ENCODE measurements at places on chromosomes 3 and 15.

DNA sequence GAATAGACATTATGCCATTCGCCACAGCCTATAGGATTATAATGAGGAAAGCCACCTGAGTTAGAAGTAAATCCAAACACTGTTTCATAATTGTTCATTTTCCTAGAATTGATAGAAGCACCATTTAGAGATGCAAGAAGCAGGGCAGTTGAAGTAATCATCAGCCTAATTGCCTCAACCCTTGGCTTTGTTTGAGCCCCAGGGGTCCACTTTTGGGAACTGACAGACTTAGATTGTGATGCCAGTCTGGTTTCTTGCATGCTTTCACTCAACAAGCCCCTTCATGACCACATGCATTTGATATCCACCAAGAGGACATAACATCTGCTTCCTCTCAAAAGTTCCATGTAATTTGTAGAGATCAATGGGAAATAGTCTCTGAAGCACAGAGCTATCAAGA is 97.2 kb upstream of the COL8A1 start:
- no peak for DNase-seq

GRCh38 chr3:126544596-126545281 is 14.0 kb downstream of the C3orf22 start:
- no peak for DNase-seq

DNA sequence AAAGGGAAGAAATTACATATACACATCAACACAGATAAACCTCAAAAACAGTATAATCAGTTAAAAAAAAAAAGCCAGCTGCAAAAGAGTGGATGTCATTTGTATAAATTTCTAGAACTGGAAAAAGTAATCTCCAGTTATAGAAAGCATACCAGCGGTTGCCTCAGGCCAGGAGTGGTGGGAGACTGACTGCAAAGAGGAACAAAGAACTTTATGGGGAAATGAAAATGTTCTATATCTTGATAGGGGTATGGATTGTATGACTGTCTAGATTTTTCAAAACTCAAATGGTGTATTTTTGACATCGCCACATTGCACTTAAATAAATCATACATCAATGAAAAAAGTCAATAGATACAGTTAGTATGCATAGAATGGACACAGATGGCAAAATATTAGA is 241.6 kb downstream of the SCAPER start:
- DNase-seq = no peak

DNA sequence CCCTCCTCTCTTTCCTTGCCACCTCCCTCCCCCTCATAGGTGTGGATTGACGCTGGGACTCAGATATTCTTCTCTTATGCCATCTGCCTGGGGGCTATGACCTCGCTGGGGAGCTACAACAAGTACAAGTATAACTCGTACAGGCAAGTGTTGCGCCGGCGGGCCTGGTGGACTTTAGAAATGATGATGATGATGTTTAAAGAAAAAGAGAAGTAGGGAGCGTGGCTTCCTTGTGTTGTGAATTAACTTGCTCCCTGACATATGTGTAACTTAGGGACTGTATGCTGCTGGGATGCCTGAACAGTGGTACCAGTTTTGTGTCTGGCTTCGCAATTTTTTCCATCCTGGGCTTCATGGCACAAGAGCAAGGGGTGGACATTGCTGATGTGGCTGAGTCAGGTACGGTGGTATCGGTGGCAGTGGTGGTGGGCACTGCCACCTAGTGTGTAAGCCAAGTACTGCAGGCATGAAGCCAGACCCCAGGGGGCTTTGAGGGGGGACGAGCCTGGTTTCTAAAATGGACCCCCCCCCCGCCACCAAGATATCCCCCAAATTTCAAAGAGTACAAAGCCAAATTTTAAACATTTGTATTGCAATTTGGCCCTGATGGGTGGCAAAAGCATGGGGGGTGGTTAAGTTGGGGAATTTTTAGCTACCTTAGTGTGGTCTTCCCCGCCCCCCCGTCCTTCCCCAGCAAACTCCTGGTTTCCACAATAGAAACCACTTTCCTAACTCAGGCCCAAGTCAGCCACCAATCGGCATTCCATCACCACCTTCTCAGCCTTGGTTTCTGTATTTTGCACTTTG is 65.6 kb downstream of the SLC6A6 start:
- peak; percentile 77 for DNase-seq

- DNase-seq = no peak
Observed at GRCh38 chr3:98972155-98972554, 70.7 kb upstream of the DCBLD2 start.

DNA sequence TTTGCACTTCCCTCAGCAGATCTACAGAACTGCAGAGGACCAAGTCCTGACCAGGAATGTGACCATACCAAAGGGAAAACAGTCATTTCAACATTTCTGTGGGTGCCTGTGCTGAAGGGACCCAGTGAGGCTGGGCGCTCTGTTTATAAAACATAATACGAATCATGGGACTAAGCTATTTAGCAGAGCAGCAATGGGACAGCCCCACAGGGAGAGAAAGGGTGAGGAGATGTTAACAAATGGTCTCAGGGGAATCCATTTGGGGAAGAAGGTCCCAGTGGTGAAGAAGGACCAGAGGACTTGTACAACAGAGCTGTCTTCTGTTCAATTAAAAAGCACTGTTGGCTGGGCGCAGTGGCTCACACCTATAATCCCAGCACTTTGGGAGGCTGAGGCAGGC is 1025.4 kb downstream of the FHIT start:
- DNase-seq = no peak

GRCh38 chr3:179948740-179949139 is 88.0 kb downstream of the PEX5L start:
- no peak for DNase-seq

DNA sequence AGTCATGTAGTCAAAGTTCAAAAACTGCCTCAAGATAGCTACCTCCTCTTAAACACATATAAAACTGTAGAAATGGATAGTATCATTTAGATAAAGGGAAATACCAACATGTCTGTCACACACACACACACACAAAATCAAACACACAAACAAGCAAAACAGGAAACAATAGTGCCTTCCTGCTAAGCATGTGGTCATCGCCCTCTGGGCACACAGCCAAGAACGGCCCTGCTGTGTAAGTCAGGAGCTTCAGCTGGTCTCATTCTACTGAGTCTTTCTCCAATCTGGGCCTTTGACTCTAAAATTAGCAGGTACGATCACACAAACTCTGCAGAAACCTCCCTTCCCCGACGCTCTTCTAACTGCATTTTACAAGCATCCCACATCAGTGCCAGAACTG is 272.2 kb upstream of the CHRNA7 start:
- no peak for DNase-seq

GRCh38 chr15:55959744-55960447 is 33.5 kb downstream of the NEDD4 start:
- no peak for DNase-seq

DNA sequence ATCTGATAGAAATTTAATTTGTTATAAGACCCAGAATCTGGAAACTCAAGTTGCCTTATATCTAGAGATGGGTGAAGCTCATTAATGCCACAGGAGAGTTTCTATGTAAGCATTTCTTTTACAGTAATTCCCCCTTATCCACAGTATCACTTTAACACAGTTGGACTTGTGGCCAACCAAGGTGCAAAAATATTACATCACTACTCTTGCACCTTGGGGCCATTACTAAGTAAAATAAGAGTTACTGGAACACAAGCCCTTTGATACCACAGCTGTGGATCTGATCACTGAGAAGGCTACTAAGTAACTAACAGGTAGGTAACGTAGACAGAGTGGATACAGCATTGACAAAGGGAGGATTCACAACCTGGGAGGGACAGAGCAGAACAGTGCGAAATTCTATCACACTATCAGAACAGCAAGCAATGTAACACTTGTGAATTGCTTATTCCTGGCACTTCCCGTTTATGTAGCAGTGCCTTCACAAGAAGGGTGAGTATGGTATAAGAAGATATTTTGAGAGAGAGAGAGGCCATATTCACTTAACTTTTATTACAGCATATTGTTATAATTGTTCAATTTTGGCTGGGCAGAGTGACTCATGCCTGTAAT is 33.9 kb upstream of the TOPBP1 start:
- DNase-seq = no peak

GRCh38 chr3:195195321-195196209 is 75.4 kb downstream of the XXYLT1 start:
- no peak for DNase-seq

- DNase-seq = no peak
Observed at GRCh38 chr15:25954398-25954797, 91.3 kb upstream of the ATP10A start.

- DNase-seq = peak; percentile 74
Observed at GRCh38 chr15:40338041-40338657, 2.6 kb downstream of the CCDC9B start.

- DNase-seq = no peak
Observed at GRCh38 chr3:14933820-14934425, 13.5 kb upstream of the NR2C2 start.

GRCh38 chr3:113141543-113141942 is 69.8 kb upstream of the BOC start:
- no peak for DNase-seq

GRCh38 chr3:133457465-133458067 is 57.7 kb downstream of the BFSP2 start:
- no peak for DNase-seq

- DNase-seq = peak; percentile 70
Observed at GRCh38 chr3:39166134-39166710, 12.8 kb upstream of the CSRNP1 start.

DNA sequence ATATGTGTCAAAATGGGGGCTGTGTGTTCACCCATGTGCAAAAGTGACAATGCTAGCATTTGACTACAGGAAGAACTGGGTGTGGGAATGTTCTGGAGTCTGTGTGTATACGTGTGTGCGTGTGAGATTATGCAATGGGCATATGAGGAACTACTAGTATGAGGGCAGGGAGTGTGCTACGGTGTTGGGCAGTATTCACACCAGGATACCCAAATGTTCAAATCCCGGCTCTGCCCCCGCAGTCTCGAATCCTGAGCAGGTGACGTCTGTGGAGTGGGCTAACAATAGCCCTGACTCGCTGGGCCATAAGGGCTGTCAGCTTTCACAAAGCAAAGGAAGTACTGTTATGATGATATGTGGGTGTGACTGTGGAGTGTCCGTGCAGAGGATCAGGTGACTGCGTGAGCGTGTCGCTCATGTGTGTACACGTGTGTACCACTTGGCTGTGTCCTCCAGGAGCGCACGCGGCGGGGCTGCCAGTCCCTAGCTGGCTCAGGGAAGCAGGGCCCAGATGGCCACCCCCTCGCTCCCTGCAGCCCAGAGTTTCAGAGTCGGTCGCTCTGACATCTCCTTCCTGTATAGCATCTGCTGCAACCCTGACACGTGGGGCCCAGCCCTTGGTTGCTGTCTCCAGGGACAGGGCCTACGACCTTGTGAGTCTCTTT is 27.2 kb downstream of the IQSEC1 start:
- no peak for DNase-seq

DNA sequence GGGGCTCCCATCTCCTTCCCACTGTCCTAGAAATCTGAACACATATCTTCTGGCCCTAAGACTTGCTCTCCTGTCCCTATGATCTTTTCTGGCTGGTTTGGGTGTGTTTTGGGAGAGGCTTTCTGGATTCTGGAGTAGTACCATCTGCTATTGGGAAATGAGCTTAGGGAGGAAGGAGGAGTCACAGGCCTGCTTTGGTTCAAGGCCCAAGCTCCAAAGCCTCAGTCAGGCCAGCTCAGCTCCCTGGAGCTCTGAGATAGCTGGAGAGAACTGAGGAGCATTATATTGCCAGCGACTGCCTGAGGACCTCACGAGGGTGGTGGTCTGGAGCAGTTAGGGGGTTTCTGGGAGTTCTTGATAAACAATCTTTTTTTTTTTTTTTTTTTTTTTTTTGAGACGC is 18.7 kb downstream of the RASGRF1 start:
- no peak for DNase-seq

DNA sequence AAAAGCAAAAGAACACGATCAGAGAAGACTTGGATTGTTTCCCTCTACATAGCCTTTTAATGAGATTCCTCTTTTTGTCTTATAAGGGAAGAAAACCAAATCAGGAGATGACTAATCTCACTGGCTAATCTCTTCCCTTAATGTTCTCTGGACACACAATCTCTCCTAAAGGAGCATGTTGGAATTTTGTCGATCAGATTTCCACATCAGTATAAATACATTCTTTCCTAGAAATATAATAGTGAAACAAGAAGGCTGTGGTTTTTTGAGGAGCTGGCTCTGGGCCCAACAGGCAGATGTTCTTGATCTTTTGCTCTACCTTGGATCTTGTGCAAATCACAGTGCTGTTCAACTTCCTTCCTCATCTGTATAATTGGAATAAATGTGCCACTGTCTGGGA is 94.0 kb downstream of the GTPBP8 start:
- peak; percentile 18 for DNase-seq

GRCh38 chr15:33592864-33593263 is 282.1 kb downstream of the RYR3 start:
- no peak for DNase-seq

GRCh38 chr3:194095464-194095863 is 40.5 kb upstream of the HES1 start:
- no peak for DNase-seq

DNA sequence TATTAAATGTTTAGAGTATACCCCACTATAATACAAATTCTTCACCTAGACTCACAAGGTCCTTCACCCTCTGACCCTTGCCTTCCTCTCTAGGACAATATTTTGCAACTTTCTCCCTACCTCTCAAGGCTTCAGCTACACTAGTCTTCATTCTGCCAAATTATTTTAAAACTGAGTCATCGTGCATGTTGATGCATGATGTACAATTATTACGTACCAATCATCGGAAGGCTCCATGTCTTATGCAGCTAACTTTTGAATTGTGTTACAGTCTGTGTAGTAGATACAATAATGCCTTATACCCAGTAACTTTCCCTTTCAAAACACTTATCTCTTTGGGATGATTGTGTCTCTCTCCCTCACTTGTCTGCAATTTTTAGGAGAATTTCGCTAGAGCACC is 98.5 kb upstream of the ROBO2 start:
- no peak for DNase-seq

- no peak for DNase-seq
Observed at GRCh38 chr3:55555873-55556618, 68.9 kb upstream of the WNT5A start.

DNA sequence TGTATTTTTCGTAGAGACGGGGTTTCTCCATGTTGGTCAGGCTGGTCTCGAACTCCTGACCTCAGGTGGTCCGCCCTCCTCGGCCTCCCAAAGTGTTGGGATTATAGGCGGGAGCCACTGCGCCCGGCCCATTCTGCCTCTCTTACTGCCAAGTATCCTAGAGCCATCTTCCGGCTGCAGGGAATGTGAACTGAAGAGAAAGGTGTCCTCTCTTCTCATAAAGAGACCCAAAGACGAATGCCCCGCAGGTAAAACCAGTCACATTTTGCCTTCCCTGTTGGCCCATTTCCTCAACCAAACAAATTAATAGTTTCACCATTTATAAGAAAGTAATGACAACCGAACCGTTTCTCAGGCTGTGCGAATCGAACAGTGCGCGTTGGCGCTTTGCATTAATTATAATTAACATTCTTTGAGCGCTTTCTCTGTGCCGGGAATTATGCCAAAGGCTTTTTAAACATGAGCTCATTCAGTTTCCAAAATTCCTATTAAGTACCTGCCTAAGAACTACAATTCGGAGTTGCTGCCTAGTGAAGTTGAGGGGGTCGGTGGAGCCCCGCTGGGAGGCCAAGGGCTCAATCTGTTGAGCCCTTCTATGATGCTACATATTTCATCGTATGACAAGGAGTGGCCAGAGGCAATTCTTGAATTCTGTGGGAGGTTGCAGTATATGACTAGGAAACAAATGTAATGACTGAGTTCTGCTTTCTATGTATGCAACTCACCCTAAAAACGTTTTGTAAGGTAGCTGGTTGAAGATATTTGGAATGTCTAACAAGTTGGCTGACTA is 819 bp upstream of the RPL24 start:
- DNase-seq = no peak
